ENCODE measurements at places on chromosomes 12 and 14.
A peak's percentile ranks its signal among the peaks of the same experiment; 100 is the strongest.

- DNase-seq, result no peak
These were observed 175.1 kb downstream of the GRIP1 start for GRCh38 chr12:66503746-66504145.

GRCh38 chr12:130469552-130469951, 131.9 kb downstream of the PIWIL1 start:
- no peak for DNase-seq

- DNase-seq, result no peak
These were observed 3.3 kb upstream of the TEX52 start for GRCh38 chr12:2860170-2860569.

GRCh38 chr14:100864960-100865681, 38.4 kb downstream of the RTL1 start:
- DNase-seq, result no peak

DNA sequence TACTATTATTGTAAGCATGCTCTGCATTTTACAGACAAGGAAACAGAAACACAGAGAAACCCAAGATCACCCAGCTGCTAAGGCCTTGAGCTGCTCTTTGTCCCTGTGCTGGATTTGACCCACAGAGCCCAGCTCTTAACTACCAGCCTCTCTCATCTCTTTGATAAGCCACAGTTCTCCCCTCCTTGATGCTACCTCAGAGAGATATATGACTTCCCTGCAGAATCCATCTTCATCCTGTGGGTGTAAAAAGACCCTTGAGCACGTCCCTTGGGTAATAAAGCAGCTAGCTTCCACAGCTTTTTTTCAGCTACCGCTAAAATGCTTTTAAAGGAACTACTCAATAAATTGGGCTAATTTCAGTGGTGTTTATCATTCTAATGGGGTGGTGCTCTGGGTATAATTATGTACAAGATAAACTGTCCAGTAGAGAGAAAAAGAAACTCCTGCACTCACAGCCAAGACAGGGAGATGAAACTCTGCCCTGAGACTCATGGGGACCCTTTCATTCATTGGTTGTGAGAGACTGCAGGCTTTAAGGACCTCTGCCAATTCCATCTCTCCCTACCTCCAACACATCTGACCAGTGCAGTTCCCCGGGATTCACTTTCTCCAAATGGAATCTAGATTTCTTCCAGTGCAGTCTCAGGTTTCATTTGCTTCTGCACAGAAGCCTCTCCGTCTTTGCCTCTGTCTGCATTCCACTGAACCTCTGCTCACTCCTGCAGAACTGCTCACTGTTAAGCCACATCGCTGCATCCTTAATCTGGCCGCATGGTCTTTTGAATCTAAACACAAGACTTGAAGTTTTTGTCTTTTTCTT, 24.7 kb upstream of the NTF3 start:
- DNase-seq, result no peak

- no peak for DNase-seq
These were observed 31.3 kb downstream of the PLXNC1 start for GRCh38 chr12:94179723-94180122.

DNA sequence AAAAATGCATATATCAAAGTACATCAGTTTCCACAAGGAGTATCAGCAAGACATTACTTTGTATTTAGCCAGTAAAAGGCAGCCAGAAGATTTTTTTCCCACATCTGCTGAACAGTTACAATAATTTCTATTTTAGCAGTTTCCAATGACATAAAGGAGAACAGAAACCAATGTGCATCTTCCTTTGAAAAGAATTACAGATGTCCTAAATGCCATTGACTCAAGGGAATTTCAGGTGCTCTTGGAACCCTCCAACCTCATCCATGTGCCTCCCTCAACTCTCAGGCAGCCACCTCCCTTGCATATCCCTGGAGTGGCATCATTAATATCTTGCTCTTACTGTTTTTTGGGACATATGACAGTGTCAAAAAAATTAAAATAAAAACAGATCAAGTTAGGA, 62.2 kb upstream of the ST8SIA1 start:
- DNase-seq, result no peak

- no peak for DNase-seq
These were observed 8.4 kb downstream of the ASIC1 start for GRCh38 chr12:50065726-50066310.

GRCh38 chr12:52651726-52652261, at the start of gene KRT2:
Gene KRT2 (minus strand): TSS chr12:52652211. CDS start chr12:52652142, 69 bp downstream.
- no peak for DNase-seq

GRCh38 chr12:82955043-82955442, 268.3 kb downstream of the TMTC2 start:
- DNase-seq, result no peak

- no peak for DNase-seq
These were observed 62.4 kb downstream of the SLC15A4 start for GRCh38 chr12:128761379-128761790.

- DNase-seq, result no peak
These were observed 32.5 kb upstream of the NUAK1 start for GRCh38 chr12:106171117-106171750.

- no peak for DNase-seq
These were observed 66.5 kb downstream of the BHLHE41 start for GRCh38 chr12:26058308-26058707.

DNA sequence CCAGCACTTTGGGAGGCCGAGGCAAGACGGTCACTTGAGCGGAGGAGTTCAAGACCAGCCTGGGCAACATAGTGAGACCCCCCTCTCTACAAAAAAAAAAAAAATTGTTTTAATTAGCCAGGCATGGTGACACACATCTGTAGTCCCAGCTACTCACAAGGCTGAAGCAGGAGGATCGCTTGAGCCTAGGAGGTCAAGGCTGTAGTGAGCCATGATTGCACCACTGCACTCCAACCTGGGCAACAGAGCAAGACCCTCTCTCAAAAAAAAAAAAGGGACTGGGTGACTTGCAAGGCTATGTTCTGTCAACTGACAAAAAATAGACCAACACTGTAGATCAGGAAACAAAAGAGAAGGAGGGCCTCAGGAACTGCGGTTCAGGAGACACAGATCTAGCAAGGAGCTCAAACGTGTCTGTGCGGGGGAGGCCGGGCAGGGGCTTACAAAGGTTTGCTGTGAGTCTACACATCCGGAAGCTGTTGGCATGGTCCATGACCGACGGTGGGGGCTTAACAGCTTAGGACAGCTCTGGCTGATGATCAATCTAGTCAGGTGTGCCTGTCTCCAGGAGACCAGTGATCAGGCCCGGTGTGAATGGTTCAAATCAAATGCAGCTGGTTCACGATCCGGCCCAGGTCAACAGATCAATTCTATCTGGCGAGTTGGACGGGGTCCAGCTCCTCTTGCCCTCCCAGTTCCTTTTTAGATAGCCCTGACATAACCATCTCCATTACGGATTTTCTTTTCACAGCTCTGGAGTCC, 31.7 kb upstream of the INF2 start:
- no peak for DNase-seq

GRCh38 chr12:66036317-66036716, 94.2 kb downstream of the LLPH start:
- DNase-seq, result no peak

DNA sequence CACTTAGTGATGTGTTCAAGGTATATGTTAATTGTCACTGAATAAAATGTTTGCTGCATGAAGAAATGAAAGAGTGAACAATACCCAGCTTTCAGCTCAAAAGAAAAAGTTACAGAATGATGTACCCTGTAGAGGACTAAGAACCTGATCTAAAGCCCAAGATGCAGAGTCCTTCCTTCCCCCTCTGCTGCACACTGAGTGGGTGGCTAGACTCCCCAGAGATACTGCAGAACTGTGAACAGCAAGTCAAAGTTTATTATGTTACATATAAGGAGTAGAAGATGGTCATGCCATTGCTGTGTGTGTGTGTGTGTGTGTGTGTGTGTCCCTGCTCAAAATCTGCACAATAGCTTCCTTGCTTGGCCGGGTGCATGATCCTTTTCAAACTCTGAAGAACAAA, 83.9 kb downstream of the RPAP3 start:
- no peak for DNase-seq

DNA sequence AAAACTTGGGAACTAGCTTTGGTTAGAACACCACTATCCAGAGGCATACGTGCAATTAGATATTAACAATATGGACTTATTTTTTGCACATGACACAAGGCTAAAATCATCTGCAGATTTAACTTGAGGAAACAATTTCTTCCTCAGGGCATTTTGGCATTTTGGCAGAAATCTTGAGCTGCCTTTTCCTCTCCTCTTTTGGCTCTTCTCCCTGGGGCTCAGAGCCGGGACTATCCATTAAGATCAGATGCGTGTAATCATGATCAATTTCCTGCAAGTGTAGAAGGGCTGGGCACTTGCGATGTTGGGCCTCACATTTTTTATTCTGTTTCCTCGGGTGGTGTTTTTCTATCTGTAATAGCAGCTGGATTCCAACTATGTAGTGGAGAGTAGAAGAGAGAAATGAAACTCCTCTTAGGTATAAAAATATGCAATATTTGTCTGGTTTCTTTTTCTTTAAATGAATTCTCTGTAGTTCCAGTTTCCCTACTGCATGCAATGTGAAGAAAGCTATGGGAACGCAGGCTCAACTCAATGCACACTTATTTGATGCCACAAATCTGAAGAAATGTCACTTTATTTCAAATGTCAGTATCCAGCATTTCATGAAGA, 1010.8 kb downstream of the FLRT2 start:
- no peak for DNase-seq

GRCh38 chr14:59826150-59826549, 44.4 kb downstream of the RTN1 start:
- DNase-seq, result peak; percentile 2

DNA sequence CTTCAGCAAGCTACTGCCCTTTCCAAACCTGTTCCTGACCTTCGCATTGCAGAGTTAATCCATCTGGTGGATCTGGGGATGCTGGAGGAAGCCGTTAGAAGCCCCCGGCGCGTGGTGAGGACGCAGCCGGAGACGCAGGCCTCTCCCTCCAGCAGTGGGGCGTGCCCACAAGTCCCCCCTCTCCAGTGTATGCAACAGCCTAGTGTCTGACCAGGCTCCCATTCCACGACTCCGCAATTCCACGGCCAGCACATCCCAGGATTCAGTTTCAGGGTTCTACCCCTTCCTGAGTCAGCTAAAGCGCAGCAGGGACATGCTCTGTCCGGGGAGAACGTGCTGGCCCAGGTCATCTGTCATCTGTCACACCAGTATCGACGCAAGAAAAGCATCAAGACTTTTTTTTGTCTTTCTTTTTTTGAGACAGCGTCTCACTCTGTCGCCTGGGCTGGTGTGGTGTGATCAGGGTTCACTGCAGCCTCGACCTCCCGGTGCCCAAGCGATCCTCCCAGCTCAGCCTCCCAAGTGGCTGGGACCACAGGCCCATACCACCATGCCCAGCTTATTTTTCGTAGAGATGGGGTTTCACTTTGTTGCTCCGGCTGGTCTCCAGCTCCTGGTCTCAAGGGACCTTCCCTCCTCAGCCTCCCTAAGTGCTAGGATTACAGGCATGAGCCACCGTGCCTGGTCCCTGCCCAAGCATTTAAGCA, 8.0 kb upstream of the DYNC1H1 start:
- DNase-seq, result no peak

- no peak for DNase-seq
These were observed 490.1 kb downstream of the PCNX1 start for GRCh38 chr14:71397371-71397770.

- no peak for DNase-seq
These were observed 36.2 kb downstream of the FGD6 start for GRCh38 chr12:95181103-95181502.

DNA sequence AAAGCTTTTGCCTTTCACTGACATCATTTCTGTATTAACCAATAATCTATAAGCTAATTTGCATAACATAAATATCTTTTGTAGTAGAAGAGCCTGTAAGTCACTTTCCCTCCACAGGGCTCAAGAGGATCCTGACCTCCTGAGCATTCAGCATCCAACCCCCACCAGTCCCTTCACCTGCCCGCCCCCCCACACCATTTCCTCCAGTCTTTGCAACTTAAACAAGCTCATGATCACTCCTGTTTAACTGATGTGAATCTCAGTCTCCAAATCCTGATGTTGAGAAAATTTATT, 12.0 kb upstream of the CRY1 start:
- DNase-seq, result no peak

DNA sequence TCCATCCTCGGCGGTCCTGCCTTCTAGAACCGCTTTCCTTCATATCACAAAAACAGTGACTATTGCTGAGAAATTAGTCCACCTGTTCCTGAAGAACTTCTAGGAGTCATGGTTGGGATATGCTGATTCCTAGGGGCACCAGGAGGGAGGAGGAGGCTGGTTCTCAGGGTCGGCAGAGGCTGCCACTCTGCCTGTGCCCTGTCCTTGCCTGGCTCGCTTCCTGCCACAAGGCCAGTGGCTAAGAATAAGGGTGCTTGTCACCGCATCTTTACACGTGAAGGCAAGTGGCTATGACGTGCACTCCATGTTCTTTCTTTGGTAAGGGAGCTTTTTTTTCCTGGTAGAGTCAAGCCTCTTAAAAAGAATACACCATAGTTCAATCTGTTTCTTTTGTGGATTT, 18.7 kb upstream of the DGLUCY start:
- no peak for DNase-seq

- no peak for DNase-seq
These were observed 478.2 kb downstream of the DIO2 start for GRCh38 chr14:79732911-79733655.

- DNase-seq, result no peak
These were observed 54.2 kb downstream of the IFNG-AS1 start for GRCh38 chr12:68043435-68043834.

DNA sequence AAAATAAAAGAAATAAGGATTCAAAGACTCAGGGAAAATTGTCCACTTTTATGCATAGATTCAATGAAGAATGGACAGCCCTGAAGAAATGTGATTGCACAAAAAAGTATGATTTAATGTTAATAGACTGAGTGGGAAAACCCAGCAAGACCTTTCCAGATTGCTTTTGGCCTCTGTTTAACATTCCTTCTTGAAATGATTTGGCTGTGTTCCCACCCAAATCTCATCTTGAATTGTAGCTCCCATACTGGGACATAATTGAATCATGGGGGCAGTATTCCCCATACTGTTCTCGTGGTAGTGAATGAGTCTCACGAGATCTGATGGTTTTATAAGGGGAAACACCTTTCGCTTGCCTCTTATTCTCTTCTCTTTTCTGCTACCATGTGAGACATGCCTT, 1316.9 kb upstream of the SEL1L start:
- no peak for DNase-seq

DNA sequence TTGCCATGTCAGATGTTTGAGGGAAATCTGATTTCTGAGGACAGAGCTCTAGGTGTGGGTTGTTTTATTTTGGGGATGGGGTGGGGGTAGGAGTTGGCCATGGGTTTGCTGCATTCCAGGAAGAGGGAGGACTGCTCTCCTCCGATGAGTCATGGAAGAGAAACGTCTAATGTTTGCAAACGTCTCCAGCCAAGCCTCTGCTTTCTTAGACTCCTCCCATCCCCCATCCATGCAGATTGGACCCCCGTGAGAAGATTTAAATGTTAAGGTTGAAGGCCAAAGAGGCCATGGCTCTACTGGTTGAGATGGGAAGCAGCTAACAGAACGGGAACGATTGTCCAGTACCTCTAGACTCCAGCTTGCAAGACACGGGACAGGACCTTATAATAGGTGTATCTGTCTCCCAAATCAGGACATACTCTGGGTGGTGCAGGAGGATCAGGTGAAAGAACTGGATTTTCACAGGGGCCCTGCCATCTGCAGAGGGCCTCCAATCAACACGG, 11.4 kb upstream of the ATP2A2 start:
- DNase-seq, result no peak
